ENCODE measurements at places on chromosomes 3 and 15.

GRCh38 chr3:28718074-28718849 is 369.6 kb upstream of the AZI2 start:
- no peak for DNase-seq

DNA sequence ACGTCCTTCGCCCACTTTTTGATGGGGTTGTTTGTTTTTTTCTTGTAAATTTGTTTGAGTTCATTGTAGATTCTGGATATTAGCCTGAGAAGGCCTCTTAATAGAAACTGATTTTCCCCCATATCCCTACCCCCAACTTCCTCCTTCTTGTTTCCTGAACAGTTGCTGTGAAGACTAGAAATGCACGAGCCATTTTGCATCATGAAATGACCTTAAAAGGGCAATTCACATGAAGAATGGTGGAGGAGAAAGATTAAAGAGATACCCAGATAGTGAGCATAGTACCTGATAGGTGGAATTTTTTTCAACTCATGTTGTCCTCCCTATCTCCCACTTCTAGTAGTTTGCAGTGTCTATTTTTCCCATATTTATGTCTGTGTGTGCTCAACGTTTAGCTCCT is 55.2 kb upstream of the KCNH8 start:
- no peak for DNase-seq

DNA sequence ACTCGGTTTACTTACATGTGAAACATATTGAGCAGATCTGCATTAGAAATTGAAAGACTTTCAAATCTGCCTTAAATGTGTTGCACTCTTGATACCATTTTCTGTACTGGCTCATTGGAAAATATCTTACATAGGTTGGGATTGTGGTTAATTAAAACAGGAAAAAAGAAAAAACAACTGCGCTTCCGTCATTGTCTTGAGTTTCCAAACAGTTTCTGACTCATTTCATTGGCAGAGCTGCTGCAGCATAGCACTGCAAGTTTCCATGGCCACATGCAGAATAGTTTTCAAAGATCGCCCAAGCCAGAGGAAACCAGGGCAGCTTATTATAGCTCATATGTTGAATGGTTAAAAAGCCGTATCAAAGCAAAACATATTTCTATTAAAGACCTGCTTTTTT is 446.6 kb upstream of the BCHE start:
- DNase-seq = no peak

DNA sequence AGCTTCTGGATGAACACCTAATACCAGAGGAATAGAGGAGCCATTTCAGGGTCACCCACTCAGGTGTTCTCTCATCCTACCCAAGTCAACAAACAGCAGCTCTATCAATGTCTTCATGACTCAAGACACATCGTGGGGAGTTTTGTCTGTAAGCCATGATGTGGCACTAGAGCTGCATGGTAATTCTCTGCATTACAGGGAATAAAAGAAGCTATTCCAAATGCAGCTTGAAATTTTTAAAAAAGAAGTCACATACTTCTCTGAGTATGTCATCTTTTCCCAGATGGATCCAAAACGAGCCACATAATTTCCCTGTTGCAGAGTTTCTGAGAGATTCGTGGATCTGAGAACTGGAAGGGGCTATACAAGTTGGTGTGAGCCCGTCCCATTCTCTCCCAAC is 6.1 kb upstream of the THSD4 start:
- no peak for DNase-seq

GRCh38 chr3:47908744-47909143 is 105.8 kb downstream of the DHX30 start:
- no peak for DNase-seq

GRCh38 chr15:42848846-42849245 is 71.7 kb downstream of the TTBK2 start:
- no peak for DNase-seq

DNA sequence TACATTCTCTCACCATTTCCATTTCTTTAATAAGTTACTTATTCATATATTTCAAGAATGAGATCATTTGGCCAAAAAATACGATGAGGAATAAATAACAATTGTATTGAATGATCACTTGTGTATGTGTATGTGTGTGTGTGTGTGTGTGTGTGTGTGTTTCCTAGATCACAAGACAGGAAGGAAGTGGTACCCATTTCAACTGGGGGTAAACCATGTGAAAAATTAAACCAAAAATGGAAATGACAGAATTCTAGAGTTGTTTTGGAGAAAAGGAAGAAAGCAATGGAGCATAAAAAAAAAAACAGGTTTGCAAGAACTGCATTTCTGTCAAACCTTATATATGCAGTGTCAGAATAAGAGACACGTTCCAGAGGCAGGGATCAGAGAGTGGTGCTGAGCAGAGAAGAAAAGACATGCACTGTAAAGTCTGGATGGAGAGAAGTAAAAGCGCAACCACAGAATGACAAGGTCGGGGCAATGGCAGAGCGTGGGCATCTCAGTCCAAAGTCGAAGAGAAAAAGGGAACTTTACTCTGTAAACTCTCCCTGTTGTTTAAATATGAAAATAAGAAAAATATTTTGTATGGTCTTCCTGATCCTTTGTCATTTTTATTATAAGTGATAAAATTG is 75.5 kb downstream of the PEX5L start:
- no peak for DNase-seq

GRCh38 chr3:51945031-51945840 is 3.1 kb downstream of the PARP3 start:
- DNase-seq = no peak

DNA sequence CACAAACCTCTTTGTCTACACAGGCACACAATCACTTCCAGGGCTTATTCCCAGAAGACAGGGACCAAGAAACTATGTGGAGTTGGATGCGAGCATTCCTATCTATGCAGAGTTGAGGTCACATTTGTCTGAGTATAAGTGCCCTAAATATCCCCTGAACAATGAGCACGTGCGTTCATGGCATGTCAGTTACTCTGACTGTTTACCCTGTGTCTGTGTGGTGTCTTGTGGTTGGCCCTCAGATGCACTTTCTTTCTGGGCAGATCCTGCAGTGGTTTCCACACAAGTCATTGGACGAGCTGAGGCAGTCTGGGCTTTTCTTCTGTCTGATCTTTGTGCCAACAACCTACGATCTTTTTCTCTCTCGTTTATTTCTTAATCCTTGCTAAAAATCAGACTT is 134.5 kb downstream of the FBN1 start:
- DNase-seq = no peak

DNA sequence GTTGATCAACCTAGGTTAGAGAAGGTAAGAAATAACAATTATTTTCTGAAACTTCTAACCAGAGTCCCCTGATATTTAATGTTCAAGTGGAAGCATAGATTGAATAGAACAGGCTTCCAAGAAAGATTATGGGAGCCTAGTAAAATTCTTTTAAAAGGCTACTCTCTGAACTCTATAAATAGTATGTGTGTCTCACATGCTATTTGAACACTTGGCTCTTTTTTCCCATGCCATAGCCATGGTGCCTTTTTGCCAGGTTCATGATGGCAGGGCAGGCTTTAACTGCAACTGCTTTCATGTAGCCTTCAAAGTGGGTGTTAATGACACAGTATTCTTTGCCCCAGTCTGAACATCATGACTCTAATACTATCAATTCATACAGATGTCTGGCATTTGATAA is 22.9 kb upstream of the STRIT1 start:
- DNase-seq = no peak

DNA sequence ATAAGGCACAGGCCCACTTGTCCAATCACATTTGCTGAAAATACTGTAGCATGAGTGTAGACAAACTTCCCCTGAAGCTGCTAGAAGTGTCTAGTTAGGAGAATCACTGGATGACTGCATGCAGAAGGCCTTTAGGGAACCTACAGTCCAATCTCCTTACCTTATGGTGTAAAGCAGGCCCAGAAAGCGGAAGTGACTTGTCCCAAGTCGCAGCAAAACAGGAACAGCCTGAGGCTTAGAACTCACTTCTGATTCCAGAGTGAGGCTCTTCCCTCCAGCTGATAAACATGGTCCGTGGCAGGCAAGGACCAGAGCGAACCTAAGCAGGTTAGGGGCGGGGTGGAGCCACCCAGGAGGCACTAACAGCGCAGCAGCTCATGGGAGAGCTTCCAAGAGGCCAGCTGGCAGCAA is 2.5 kb downstream of the GRAMD2A start:
- no peak for DNase-seq

DNA sequence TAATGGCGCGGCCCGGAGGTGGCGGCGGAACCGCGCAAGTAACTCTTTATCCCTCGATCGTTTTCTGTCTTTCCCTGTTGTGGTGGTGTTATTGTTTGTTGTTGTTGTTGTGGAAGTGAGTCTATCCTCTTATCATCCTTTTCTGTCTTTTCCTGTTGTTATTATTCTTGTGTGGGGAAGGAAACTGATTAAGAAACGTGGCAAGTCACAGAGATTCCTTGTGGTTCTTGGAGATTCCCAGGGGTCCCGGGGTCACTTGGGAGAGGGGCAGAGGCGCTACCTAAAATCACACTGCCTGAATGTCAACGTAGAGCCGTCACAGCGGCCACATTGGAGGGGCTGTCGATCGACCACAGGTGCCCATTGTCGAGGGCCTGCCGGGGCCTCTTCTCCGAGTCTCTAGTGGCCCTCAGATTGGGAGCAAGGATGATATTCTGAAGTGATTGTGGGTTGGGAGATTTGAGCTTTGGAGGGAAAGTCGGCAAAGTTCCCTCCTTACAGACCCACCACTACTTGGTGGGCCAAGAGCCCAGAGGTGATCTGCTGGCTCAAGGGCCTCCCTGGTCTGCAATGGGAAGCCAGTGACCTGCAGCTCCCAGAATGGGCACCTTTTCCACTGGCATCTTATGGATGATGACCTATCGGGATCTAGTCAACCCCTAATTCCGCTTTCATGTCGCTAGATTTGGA is 790 bp downstream of the PARP14 start:
- no peak for DNase-seq

DNA sequence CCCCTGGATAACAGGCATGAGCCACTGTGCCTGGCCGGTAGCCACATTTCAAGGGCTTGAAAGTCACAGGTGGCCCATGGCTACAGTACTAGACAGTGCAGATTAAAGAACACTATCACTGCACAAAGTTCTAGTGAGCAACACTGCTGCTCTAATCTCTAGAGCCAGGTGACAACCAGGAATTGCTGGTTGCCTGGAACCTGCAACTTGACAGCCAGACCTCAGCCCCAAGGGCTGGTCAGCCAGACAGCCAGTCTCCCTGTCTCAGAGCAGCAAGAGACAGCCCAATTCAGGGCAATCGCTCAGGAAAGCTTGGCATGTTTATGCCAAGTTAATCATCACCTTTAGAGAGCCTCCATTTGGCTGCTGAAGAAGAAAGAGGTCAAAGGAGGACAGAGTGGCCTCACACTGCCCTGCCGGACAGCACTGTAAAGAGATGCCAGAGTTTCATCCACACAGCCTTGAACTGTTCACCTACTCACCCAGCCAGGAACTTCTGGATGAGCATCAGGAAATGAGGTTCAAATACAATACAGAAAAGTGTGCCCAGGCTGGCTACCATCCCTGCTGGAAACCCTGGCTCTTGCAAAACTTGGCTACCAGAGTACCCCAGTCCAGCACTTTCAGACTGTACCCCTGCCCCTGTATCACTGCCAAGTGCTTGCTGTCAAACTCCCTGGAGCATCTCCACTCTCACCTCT is 6.0 kb downstream of the CCDC12 start:
- no peak for DNase-seq

- no peak for DNase-seq
These were observed 28.2 kb downstream of the EOGT start for GRCh38 chr3:68985146-68985790.

DNA sequence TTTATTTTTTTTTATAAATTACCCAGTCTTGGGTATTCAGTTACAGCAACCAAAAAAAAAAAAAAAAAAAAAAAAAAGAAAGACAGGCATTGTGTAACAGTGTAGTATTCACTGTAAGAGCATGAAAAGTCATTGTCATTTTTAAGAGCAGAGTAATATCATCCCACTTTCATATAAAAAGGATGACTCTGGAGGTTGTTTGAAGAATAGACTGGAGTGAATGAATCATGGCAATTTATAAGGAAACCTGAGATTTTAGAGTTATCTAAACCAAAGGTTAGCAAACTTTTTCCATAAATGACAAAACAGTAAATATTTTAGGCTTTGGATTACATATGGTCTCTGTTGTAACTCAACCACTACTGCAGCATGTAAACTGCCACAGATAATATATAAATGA is 794.9 kb downstream of the NTRK3 start:
- DNase-seq = no peak

GRCh38 chr15:45364271-45364670 is 14.1 kb downstream of the GATM start:
- no peak for DNase-seq

GRCh38 chr15:27426805-27427204 is 455.8 kb downstream of the GABRG3 start:
- DNase-seq = no peak

Data from GM18507 (cell line).